NCI-H2029 (cell line): ENCODE measurements at places on chromosomes 13 and 19.

DNA sequence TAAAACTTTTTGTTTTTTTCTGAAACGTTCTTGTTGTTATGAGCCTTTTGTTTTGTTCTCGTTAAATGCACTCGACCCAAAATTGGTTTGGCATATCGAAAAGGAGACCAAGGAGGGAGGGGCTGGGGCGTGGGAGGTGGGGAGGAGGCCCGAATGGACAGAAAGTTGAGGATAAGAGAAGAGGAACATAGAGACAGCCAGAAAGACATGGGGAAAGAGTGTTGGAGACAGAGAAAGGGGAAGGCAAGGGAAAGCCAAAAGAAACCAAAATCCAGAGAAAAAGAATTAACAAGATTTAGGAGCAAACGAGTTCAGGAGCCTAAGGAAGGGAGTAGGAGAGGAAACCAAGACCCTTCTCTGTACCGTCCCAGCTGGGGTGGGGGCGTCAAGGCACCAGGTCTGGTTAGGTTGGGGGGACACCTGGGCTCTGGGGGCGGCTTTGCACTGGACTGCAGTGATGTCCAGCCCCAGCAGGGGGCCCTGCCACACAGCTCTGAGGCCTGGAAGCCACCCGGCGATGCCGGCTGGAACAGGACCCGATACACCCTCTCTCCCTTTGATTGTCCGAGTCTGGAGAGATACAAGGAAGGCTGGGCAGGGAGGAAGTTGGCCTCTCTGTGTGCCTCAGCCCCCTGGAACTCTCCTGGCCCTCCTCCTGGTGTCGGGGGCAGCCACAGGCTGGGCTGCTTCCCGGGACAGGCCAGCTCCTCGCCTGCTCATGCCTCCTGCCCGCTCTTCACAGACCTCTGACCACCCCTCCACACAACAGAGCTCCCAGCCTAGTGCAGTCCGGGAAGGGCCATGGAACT is 11.6 kb upstream of the ASF1B start:
- DNase-seq: peak; percentile 52

DNA sequence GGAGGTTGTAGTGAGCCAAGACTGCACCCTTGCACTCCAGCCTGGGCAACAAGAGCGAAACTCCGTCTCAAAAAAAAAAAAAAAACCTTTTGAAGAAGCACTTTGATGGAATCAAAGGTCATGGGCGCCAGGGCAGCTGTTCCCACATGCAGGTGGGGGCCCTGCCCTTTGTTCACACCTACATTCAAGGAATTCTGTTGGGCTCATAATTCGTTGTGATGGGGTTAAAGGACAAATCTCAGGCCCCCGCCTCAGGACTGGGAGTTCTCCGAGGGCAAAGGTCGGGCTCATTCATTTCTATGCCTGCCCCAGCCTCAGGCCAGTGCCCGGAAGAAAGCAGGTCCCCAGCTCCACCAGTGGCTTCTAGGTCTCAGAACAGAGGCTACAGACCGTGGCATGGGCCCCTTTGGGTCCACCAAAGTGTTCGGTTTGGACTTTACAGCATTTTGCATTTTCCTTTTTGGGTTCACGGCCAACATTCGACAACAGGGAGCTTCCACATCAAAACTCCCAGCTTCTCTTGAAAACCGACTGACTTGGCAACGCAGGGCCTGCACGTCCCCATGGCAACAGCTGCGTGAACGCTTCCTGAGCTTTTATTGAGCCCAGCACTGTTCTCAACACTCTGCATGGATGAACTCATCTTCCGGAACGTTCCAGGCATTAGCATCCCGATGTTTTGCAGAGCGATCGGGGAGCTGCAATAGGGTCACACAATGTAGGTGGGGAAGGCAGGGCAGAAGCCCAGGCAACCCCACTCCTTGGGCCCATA is 10.1 kb upstream of the GTF2F1 start:
- no peak for DNase-seq

DNA sequence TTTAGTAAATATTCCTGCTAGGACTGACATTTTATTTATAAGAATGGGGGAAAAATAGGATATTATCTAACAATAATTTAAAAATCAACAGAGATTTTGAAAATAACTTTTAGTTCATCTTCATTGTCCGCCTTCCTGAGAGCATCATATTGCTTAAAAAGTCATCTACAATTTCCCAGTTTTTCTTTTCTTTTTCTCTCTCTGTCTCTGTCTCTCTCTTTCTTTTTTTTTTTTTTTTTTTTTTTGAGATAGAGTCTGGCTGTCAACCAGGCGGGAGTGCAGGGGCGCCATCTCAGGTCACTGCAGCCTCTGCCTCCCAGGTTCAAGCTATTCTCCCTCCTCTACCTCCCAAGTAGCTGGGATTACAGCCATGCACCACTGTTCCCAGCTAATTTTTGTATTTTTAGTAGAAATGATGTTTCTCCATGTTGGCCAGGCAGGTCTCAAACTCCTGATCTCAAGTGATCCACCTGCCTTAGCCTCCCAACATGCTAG is 276.3 kb downstream of the DACH1 start:
- DNase-seq: no peak

DNA sequence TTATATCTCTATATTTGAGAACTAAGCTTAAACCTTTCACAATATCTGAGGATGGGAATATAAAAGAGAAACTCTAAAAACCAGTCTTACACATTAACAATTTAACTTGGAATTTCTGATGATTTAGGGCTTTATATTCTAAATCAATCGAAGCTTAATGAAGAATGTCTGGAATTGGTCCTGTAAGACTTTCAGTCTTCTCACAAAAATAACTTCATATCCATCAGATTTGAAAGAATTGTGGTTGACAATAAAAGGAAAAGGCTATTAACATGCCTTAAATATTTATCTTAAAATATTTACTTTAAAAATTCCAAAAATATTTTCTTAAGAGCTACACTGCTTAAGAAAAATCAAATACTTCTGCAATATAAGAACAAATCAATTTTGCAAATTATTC is 27.3 kb downstream of the MYCBP2 start:
- DNase-seq: no peak

- DNase-seq: no peak
Observed at GRCh38 chr13:83853771-83854170, 28.5 kb downstream of the SLITRK1 start.

GRCh38 chr19:32309711-32310390 is 35.6 kb upstream of the ZNF507 start:
- DNase-seq: no peak

- DNase-seq: no peak
Observed at GRCh38 chr19:4639531-4640246, 373 bp downstream of the TNFAIP8L1 start.

DNA sequence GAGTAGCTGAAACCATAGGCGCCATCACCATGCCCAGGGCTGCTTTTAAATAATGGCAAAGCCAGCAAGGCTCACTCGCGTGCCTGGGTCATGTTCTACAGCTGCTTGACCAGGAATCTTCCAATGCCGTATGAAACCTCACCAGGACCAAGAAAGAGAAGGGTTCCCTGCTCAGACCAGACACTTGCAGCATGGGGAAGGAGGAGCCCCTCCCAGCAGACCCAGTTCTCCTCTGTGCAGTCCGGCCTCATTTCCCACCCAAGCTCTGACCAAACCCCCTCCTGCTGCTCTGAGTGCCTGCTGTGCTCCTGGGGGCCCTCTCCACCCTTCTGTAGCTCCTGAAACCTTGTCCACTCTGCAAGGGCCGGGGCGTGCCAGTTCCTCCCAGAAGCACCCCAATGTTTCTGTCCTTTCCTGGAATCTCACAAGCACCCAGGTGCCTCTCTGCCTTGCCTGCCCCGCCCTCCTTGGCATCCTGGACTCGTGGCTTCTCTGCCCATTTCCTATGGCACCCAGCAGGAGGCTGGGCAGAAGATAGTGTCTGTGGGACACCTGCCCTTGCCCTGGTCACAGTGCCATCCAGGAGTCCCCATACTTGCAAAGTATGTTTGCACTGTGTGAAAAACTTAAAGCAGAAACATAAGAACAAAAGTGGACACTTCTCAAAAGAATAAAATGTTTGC is 6.8 kb upstream of the SLC7A9 start:
- no peak for DNase-seq

DNA sequence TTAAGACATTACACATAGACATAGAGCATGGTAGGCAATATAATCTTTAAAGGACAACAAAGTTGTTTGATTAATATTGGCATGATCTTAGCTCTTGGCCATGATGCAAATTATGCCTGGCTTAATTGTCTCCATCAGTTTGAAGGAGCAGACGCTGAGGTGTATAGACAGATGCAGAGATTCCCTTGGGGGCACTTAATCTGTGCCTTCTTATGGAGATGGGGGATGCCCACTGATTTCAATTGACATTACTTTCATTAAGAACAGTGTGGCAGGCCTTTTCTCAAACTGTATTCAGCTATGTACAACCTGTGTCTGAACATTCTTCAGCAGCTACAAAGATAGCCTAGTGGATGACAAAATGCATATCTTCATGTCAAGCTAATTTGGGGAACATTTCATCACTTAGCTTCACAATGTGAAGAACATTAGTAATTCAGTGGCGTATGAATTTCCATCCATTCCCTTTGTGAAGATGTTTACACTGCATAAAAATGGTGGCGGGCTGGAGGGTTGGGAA is 85.3 kb upstream of the MYCBP2 start:
- DNase-seq: no peak

DNA sequence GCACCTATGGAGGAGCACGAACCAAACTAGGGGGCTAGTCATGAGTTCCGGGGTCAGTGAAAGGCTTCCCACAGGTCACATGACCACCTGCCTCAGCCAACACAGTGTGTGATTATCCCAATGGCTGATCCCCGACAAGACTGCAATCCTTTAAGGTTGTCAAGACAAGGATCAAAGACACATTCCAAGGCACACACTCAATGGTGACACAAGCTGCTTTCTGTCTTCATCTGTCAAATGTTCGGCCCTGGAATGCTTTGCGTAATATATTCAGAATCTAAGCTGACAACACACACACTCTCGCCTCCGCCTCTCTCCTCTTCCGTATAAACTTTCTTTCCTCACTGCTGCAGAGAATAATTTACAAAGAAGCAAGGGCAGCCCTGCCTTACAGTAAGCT is 11.7 kb downstream of the RANBP3 start:
- DNase-seq: no peak

DNA sequence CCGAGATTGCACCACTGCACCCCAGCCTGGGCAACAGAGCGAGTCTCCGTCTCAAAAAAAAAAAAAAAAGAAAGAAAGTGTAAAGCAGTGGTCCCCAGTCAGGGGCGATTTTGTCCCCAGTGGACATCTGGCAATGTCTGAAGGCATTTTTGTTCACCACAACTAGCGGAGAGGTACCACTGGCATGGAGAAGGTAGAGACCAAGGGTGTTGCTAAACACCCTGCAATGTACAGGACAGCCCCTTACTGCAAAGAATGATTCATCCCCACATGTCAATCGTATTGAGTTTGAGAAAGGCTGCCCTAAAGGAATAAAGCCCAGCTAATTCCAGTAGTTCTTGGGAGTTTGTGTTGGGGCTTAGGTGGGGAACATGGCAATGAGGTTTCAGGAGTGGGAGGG is 38.7 kb downstream of the CYP4F2 start:
- no peak for DNase-seq

- no peak for DNase-seq
Observed at GRCh38 chr13:21616880-21617279, 12.9 kb upstream of the MICU2 start.

- no peak for DNase-seq
Observed at GRCh38 chr13:87999788-88000187, 328.6 kb downstream of the SLITRK5 start.

DNA sequence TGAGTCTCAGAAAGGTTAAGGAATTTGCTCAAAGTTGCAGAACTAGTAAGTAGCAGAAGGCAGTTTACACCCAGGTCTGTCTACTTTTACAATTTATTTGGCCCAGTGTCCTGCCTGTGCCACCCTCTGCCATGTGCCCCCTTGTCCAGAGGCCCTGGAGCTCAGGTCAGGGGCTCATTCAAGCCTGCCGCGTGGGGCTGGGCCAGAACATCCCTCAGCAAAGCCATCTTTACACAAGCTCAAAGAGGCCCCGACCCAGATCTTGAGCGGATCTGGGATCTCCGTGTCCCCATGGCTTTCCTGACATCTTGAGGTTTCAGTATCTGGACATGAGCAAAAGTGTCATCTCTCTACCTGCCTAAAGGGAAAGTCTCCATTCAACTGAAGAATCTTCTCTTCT is 76.4 kb upstream of the VSTM2B start:
- DNase-seq: no peak

DNA sequence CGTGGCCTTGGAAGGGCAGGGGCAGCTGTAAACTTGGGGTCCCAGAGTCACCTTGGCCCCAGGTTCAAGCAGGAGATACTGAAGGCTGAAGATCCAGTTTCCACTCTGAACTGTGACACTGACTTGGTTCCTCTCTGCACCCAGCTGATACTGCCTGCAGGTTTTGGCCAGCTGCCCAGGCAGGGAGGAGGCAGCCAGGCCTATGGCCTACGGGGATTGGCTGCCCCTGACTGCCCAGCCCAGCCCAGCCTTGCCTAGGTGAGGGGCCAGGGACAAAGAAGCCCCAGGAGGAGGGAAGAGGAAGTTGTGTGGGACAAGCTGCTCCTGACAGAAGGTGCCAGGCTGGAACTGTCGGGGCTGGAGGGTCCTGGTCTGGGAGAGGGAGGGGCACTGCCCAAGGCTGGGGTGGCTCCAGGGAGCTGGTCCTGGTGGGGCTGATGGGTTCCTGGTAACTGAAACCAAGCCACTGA is 51.7 kb upstream of the CYP4F8 start:
- DNase-seq: peak; percentile 79

DNA sequence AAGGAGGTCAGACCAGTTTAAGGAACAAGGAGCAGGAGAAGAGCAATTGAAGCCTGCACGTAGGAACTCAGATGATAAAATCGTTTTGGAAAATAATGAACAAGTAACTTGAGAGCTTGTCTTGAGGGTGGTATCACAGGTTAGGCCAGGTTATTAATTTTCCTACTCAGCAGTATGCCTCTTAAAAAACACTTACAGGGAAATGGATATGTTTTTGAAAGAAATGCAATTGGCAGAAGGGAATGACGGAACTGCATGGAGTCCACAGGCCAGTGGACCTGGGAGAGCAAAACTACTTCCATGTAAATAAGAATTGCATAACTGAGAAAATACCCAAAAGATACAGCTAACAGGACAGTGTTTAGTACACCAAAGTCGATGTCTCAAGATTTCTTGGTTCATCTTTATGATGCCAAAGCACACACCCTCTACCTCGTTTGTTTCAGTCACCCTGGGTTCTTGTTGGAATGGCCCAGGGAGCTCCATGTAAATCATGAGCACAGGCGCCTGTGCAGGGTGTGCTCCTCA is 35.2 kb downstream of the MBNL2 start:
- no peak for DNase-seq

DNA sequence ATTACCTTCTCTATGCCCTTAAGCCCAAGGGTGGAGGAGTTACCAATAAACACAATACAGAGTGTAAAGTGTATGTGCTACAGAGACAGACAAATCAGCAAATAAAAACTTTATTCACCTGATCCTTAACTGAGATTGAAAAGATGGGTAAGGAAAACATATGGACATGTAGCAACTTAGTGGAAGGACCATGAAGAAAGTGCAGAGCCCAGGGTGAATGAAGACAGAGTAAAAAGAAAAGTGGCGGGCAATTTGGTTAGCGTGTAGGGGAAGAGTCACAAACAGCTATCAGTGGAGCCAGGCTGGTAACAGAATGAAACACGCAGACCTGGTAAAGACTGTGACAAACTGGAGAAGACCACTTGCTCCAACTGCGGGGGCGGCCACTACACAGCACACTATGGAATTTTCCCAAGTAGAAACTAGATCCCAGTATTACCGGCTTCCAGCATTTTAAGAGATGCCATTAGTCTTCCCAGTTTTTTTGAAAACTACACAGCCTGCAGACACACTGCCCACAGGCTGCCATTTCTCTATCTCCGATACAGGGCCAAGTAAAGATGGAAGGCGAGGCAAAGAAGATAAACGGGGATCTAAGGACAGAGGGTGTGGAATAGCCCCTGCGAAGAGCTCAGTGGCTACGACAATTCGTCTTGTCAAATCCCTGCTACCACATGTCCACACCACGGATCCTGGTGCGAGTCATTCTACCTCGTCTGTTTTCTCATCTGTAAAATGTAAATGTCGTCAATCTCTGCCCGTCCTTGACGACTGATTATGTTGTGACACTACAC is 1.2 kb downstream of the UQCRFS1 start:
- no peak for DNase-seq
